ENCODE measurements at places on chromosomes 11 and 22.
A peak's percentile ranks its signal among the peaks of the same experiment; 100 is the strongest.

- peak; percentile 2 for DNase-seq
Measured at GRCh38 chr11:86386746-86387145, 12.1 kb downstream of the CCDC81 start.

DNA sequence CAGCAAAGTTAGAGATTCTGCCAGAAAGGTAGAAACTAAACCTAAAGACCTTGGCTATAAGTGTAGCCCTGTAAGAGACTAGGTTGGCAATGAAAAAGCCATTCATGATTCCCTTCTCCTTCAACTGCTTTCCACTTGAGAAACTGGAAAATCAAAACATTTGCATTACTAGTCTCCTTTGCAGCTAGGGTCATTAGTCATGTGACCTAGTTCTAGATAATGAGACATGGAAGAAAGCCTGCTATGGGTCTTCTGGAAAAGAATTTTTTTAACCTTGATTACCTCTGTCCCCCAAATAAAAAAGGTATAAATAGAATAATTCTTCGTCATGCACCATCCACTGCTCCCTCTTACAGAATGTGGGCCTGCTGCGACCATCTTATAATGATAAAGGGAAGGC lies 80.1 kb downstream of the SOX6 start:
- DNase-seq = no peak

GRCh38 chr11:95088946-95089619 lies 563 bp upstream of the ENDOD1 start:
- no peak for DNase-seq

- no peak for DNase-seq
Measured at GRCh38 chr11:105034813-105035620, at the start of gene CASP1. Gene CASP1, minus strand, starts transcription at chr11:105035144. Its CDS starts 31 bp downstream, at chr11:105035113.
